Activated CD4-positive, alpha-beta T cell treated with anti-CD3 and anti-CD28 coated beads for 24 hours (primary cell): ENCODE measurements at places on chromosomes 2 and 18.

DNA sequence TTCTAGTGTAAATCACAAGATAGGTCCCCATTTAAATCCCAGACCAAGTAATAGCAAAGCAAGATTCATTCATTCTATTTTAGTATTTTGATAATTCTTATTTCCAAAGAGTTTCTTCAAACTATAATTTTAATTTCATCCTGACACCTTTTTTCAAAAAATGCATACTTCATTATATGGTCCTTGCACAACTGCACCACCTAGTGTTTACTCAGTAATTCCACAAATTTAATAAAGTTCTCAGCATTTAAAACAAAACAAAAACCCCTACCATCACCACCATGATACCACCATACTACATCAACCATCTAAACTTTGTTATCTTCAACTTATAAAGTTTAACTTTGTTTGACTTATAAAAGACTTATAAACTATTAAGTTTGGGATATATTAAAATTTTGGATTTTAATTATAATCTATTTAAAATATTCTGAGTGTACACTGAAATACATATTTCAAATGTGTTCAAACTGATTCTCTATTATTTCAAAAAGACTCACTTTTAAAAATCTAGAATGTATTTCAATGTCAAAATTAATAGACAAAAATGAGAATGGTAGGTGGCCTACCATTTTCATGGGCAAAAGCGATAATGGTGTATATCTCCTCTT, 44.2 kb downstream of the WDPCP start:
- no peak for DNase-seq

DNA sequence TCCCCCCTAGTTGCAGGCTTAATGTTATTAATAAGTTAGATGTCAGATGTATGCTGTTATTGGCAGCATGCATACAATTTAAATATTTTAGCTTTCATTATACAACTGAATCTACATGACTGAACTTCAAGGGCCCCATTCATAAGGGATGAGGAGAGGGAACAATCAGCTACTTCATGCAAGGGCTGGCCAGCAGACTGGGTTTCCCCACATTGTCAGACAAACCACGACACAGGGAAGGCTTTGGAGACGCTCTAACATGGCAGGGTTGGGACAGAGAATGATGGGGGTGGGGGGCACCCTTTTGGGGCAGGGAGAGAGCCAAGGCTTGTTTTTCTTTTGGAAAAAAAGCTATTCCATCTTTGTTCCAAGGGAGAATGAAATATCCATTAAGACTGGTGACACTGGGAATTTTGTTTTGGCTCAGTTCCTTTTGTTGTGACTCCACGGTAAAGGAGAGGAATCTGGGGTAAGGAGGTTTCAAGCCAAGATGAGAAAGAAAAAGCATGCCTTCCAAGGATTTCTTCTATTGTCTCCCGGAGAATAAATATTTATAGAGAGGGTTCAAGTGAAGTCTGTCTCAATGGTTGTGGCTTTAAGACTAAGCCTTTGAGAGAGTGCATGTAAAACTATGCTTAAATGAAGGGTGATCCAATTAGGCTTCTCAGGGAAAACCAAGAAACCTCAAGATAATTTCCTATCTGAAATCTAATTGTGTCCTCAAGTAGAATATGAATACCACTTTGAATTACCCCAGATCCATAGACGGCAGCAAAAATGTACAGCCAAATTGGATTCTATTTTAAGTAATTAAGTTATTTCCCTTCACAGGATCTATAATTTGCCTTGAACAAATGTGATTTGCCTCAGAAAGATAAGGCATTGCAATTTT, 5.4 kb downstream of the CXCR4 start:
- DNase-seq = no peak

- DNase-seq = no peak
Measured at GRCh38 chr2:147250652-147251356, 594.0 kb upstream of the ACVR2A start.

- DNase-seq = peak; percentile 64
Measured at GRCh38 chr2:96801005-96801785, 14.9 kb upstream of the CNNM3 start.

DNA sequence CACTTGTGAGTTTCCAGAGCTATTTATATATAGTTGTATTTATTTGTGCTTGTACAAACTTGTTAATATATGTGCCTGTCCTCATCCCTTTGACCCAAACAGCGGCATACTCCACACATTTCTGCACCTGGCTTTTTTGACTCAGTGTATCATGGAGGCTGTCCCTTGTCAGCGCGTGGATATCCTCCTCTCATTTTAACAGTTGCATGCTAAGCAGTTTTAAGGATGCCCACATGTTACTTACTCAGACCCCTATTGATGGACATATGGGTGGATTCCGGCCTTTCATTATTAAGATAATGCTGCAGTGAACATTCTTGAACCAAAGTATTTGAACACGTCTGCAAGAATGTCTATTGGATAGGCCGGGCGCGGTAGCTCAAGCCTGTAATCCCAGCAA, 655 bp upstream of the MREG start:
- no peak for DNase-seq

DNA sequence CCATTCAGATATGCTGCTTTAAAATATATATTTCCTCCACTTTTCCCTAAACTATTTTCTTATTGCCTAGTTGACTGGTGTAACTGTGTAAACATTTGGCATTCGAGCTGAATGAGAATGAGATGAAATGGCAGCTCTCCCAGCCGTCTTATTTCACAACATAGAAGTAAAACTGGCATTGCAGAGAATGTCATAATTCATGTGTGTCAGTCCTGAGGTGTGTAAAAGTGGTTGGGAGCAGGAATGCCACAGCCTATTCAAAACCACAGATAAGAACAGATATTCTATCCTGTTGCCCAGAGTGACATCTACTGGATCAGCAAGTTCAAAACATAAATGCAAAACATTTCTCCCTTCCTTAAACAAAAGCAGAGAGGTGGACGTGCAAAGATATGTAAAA, 565.5 kb upstream of the CHAC2 start:
- DNase-seq = no peak

DNA sequence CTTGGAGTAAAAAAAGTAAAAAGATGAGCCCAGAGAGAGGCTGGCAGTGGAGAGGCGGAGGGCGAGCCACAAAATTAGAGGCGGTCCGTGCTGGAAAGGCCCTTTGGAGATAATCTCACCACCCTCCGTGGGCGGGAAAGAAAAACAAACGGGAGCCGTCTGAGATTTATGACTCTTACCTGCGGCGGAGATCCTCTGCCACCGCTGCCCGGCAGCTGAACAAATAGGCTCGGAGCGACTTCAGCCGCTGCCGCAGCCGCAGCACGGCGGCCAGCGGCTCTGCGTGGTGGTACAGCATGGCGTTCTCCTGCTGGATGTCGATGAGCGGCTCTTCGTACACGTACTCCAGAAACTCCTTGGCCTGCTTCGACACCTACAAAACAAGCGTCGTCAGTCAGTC, 94.6 kb downstream of the PLEKHM3 start:
- DNase-seq = no peak

GRCh38 chr2:170189757-170190156, 11.8 kb downstream of the MYO3B start:
- DNase-seq = no peak

GRCh38 chr18:61398961-61399705, 65.9 kb downstream of the CDH20 start:
- no peak for DNase-seq
